ENCODE measurements at places on chromosomes 2 and 18.
A peak's percentile ranks its signal among the peaks of the same experiment; 100 is the strongest.

DNA sequence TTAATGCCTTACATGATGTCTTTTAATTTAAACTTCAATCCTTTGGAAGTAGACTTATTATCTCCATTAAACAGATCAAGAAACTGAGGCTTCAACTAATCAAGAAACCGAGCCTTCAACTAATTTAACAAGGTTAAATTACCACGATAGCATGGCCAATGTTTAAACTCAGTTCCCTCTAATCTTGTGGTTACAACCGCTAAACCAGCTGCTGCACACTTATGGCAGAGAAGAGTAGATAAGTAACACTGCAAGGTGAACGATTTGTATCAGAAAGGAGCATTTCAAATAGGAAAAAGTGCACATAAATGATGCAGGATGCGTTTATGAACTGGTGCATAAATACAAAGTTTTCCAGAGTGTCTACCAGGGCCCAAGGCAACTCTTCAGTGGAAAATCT, 144.6 kb upstream of the CAVIN2 start:
- no peak for DNase-seq

- peak; percentile 2 for DNase-seq
Observed at GRCh38 chr18:69580107-69580506, 179.4 kb downstream of the DOK6 start.

GRCh38 chr2:146681991-146682390, 1162.8 kb upstream of the ACVR2A start:
- no peak for DNase-seq

GRCh38 chr2:9736021-9736420, 105.2 kb upstream of the YWHAQ start:
- DNase-seq, result no peak

GRCh38 chr2:237599465-237600110, 9.1 kb upstream of the RAB17 start:
- no peak for DNase-seq

- DNase-seq, result no peak
Observed at GRCh38 chr2:71710367-71711132, 257.2 kb downstream of the DYSF start.

DNA sequence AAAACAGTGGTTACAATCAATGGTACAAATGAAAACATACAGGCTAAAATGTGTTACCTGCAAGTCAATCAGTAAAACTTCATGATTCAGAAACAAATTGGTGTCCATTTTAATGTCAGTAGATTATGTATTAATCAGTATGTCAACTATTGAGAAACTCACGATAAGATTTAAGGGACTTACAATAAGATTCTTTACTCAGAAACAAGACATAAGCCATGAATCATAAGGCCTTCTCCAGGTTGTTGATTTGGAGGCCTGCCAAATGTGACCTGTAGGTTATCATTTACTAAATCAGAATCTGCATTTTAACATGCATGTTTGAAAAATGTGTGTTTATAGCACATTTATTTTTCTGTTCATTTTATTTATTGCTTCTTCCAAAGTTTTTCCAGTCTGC, 623.1 kb downstream of the CCDC85A start:
- DNase-seq, result no peak

GRCh38 chr2:64987956-64988419, 1.2 kb upstream of the SLC1A4 start:
- no peak for DNase-seq

- DNase-seq, result no peak
Observed at GRCh38 chr2:18384242-18384641, 176.2 kb downstream of the RDH14 start.

DNA sequence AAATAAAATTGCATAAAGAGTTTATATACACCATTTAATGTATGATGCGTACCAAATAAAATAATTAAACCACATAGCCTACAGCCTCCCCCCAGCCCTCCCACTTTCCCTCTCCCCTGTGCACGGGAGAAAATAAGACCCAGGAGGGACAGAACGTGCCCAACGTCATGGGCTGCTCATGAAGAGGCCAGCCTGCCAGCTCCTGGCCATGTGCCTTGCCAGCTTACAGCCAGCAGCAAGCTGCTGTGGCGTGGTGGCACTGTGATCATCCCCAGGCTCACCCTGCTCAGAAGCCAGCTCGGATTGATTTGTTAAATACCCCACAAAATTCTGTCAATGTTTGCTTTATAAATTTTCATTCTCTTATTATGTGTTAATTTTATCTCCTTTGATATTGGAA, 7.6 kb downstream of the GPR148 start:
- no peak for DNase-seq

DNA sequence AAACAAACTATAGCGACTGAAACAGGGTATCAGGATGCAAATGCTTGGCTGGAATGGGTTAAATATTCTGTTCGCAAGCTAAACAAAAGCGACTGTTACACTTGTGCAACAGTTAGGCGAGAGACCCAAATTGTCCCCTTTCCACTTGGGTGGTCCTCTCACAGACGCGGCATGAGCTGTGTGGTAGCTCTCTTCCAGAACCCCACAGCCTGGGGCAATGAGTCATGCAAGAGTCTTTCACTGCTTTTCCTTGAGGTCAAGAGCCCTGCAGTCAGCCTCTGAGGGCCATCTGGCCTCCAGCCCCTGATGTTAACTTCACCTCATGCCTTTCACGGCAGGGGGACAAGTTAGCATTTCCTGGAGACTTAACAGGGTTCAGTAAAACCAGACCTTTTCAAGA, 25.7 kb downstream of the SULT1C4 start:
- DNase-seq, result no peak

GRCh38 chr2:120350801-120351320, 4.9 kb downstream of the INHBB start:
- DNase-seq, result no peak

- no peak for DNase-seq
Observed at GRCh38 chr18:62723666-62724281, 8.4 kb downstream of the PHLPP1 start.

GRCh38 chr2:172496160-172496608, 59.7 kb upstream of the PDK1 start:
- DNase-seq, result no peak

All from GM18507 (cell line).